HuH-7 (cell line): ENCODE measurements at places on chromosomes 1 and 21.

DNA sequence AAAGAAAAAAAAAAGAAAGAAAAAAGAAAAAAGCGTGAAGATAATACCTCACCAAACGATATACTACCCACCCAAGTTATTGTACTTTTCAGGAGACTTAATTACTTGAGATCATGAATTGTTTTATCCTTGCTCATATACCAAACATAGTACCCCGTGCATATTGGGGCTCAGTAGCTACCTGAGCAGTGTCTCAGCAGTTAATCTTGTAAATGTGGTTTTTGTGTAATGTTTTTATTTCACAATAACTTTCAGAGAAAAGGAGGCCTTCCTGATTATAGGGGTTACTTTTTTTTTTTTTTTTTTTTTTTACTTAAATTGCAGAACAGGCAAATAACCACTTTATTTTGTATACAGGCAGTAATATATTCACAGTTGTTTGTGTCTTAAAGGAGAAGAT is 80.3 kb downstream of the OSBPL9 start:
- no peak for DNase-seq

- no peak for DNase-seq
Observed at GRCh38 chr1:207240325-207241101, 81.0 kb upstream of the CD55 start.

- no peak for DNase-seq
Observed at GRCh38 chr1:2583871-2584351, 2.7 kb upstream of the PRXL2B start.

GRCh38 chr1:6770751-6771440 is 14.4 kb upstream of the CAMTA1 start:
- no peak for DNase-seq

- no peak for DNase-seq
Observed at GRCh38 chr1:248913933-248914332, 7.9 kb downstream of the PGBD2 start.

DNA sequence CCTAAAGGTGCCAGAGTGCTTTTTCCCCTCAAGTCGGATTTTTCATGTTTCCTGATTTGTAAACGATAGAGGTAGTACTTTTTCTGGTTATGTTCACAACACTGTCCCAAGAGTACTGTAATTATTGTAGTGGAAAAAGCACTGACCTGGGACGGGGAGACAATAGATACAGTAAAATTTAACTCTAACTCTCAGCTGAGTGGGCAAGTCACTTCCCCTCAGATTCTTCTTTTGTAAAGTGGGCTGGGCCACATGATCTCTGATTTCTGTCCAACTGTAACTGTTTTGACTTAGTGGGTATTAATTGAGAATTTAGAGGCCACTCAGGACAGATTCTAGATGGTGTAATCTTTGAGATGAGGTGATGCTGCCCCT is 19.1 kb downstream of the MARCKSL1 start:
- no peak for DNase-seq

- DNase-seq: no peak
Observed at GRCh38 chr21:45941717-45942546, 39.6 kb upstream of the COL6A1 start.

DNA sequence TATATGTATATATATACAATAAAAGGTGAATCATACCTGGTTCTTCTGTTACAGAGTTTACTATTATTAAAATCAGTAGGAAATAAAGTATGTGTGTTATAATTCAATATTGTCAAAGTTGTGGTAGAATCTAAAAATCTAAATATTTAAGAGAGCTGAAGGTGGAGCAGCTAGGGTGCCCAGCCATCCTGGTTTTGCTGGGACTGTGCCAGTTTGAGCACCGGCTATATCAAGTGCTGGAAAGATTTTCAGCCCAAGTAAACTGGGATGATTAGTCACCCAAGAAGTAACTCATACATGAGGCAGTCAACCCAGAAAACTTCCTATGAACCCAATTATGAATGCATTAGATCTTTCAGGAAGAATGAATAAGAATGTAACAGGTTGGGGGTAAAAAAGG is 16.9 kb upstream of the KRTAP19-5 start:
- no peak for DNase-seq

DNA sequence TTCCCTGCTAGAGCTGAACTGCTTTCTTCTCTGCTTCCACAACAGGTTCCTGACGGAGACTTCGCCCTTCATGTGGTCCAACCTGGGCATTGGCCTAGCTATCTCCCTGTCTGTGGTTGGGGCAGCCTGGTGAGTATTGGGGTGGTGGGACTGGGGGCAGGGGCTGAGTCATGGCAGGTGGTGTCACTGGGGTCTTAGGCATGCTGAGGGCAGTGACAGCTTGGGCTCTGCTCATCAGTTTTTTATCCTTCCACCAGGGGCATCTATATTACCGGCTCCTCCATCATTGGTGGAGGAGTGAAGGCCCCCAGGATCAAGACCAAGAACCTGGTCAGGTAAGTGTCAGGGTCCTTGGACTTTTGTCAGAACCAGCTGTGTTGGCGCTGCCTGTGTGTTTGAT is 1.3 kb downstream of the ATP6V0B start:
- DNase-seq: no peak

GRCh38 chr1:27307874-27308598 is 13.9 kb upstream of the TMEM222 start:
- DNase-seq: no peak

- DNase-seq: no peak
Observed at GRCh38 chr1:70499695-70500094, 88.6 kb downstream of the CTH start.

DNA sequence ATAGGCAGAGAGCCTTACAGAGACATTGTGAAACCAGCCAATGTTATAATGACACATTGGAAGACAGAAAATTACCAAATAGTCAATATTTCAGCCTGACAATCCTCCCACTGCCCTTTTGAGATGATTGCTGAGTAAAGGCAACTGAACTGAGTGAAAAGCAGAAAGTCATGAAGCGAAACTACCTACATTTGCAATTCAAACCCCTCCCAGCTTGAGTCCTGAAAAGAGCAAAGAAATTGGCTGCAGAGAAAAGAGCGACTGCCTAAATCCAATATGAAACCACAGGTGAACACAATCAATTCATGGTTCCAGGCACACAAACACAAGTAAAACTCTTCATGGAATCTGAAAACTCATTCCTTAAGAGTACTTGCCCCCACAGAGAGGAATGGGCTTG is 143.4 kb upstream of the CHRM3 start:
- no peak for DNase-seq

- no peak for DNase-seq
Observed at GRCh38 chr1:15212954-15213291, 34.1 kb upstream of the FHAD1 start.

DNA sequence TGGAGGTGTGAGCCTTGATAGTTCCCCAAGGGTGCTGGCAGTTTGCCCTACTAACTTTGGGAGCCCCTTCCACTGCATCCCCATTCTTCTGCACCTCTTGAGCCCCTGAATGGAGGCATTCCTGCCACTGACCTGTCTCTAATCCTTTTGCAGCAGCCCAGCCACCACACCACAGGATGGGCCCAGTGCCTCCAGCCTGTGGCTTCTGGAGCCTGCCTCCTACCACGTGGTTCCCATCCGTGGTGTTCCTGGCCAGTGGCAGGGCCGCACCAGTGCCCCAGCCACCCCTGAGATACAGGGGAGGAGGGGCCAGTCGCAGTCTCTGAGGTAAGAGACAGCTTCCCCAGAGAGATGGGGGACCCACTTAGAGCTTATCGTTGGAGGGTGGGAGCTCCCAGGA is 14.4 kb downstream of the INAVA start:
- no peak for DNase-seq

GRCh38 chr1:54260810-54261209 is 60.8 kb downstream of the MRPL37 start:
- DNase-seq: no peak

GRCh38 chr1:172107316-172107975 is 266.1 kb downstream of the DNM3 start:
- DNase-seq: no peak

DNA sequence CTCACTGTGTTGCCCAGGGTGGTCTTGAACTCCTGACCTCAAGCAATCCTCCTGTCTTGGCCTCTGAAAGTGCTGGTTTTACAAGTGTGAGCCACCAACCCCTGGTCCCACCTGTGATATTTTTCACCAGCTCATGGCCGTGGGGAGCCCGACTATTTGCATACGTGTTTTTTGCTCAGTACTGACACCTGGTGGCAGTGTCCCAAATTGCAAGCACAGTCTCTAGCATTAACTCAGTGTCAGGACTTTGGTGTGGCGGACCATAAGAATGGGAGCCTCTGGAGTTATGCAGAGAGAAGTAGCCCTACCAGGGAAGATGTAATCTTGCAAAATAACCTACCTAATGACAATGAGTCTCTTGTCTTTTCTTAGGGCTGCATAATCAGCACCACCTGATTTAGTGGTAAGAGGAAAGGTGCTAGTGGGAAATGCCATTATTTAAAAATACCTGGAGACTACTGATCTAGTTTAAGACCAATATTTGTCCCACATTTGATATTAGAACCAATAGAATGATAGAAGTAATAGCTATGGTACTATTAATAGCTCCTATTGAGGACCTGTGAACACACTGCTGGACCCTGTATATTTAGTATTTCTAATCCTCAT is 305.4 kb downstream of the DISC1 start:
- DNase-seq: no peak

- DNase-seq: no peak
Observed at GRCh38 chr1:36988741-36989193, 45.5 kb downstream of the GRIK3 start.

GRCh38 chr1:185537596-185537995 is 196.6 kb upstream of the HMCN1 start:
- DNase-seq: no peak

- no peak for DNase-seq
Observed at GRCh38 chr1:229063154-229063773, 207.6 kb upstream of the RAB4A start.

- DNase-seq: no peak
Observed at GRCh38 chr1:100628631-100629081, 90.7 kb downstream of the GPR88 start.

DNA sequence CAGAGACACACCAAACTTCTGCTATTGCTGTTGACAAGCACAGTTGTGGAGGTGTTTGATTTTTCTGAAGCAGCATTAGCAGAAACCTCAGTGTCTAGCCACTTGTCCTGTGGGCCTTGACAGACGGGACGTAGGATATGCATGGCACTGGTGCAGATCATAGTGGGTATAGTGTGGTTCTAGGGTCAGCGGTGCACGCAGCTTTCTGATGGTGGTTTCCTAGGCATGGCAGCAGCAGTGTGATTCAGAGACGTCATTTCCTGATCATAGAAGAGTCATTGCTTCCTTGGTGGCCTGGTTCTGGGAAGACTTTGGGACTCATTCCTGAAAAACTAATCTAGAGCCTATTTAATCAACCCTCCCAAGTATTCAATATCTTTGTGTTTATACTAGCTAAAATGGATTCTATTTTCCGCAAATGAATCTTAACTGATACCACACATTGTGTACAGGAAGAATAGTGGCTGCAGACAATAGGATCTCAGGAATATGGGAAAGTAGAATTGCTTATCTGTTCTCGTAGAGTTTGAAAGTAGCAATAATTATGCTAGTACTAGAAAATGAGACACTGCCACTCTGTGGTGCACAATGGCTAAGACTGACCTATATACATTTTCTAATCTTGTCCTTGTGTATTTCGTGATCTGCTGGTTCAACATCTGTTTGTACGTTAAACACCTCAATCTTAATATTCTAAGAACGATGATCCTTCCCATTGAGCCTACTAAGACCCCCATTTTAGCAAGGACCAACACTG is 2.8 kb upstream of the USP1 start:
- DNase-seq: no peak

DNA sequence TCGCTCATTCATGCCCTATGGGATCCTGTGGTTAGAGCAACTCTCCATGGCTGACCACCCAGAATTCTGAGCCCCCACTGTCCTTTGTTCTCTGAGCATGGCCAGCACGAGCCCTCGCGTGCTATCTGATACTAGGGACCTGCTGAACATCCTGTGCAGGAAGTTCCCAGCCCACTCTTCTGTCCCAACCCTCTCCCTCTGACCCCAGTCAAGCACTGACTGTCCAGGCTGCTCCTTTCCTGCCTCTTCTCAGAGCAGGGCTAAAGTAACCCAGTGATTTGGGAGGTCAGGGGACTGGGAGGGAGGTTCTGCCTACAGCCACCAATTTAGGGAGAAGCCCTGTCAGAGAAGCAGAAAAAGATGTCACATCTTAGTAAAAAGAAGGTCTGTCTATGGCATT is 21.2 kb downstream of the CYP4B1 start:
- DNase-seq: no peak
